ENCODE measurements at places on chromosomes 4 and X. TPM values are rescaled to one million over a fixed set of nuclear protein-coding genes. Genes with fewer than 3 reads are reported as not detected.

- no peak for DNase-seq
Measured at GRCh38 chr4:33072298-33073089, 2352.3 kb downstream of the PCDH7 start.

GRCh38 chr4:94978904-94979303, 221.1 kb downstream of the BMPR1B start:
- no peak for DNase-seq

- no peak for DNase-seq
Measured at GRCh38 chr4:42655921-42656678, 805 bp downstream of the ATP8A1 start.

The THAP6 gene
- 17.9 TPM for total RNA-seq

- DNase-seq, result no peak
Measured at GRCh38 chr4:188714501-188714900, 575.3 kb downstream of the TRIML1 start.

DNA sequence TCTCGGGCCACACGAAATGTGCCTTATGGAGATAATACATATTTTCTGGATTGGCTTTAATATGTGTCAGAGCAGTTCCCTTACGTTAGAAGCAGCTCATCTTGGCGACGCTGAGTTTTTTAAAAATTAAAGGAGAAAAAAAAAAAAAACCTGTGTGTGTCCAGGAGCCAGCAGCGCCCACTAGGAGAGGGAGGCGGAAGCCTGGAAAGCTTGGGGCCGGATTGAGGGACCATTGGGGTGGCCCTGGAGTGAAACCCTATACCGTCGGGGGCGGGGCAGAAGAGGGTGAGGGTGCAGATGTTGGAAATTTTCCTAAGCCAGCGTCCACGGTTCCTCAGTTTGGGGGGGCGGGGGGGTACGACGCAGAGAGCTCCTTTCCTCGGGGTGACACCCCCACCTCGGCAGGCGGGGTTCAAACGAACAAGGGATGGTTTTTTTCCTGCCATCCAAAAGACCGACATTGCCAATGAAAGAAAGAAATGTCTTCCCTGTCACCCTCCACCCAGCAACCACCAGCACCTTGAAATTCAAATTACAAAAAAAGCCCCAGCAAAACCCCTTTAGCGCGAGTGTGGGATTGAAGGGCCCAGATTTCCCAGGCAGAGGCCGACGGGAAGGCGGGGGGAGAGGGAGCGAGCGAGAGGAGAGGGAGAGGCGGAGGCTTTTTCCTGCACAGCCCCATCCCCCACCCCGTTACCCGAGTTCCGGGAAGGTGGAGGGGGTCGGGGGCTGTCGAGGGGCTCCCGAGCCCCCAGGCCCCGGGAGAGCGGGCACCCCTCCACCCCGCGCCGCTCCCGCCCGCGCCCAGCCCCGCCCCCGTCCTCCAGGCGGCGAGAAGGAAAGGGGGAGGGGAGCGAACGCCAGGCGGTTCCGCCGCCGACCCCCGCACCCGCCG, 859 bp downstream of the SMARCA1 start:
- DNase-seq, result no peak

- no peak for DNase-seq
Measured at GRCh38 chr4:21884615-21885014, 64.0 kb downstream of the KCNIP4 start.

DNA sequence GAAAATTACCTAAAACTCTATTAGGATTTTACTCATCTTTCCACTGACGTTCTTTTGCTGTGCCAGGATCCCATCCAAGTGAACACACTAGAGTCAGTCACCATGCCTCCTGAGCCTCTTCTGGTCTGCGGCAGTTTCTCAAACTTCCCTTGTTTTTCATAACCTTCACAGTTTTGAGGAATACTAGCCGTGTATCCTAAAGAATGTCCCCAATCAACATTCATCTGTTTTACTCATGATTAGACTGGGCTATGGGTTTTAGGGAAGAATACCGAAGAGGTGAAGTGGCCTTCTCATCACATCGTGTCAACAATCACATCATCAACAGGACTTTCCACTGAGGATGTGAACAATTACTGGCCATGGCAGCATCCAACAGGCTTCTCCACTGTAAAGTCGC, 4.8 kb downstream of the LRP2BP start:
- DNase-seq, result no peak

The ARHGAP36 gene
- not detected for total RNA-seq

- DNase-seq, result no peak
Measured at GRCh38 chrX:74431797-74432196, 10.5 kb downstream of the SLC16A2 start.

The OTC gene
- total RNA-seq, result not detected

The MAGEA3 gene
- total RNA-seq, result not detected

The PDE5A gene
- total RNA-seq, result 1.9 TPM

GRCh38 chr4:182770996-182771514, 146.1 kb downstream of the DCTD start:
- no peak for DNase-seq

GRCh38 chr4:98686847-98687246, 28.4 kb upstream of the TSPAN5 start:
- DNase-seq, result no peak

DNA sequence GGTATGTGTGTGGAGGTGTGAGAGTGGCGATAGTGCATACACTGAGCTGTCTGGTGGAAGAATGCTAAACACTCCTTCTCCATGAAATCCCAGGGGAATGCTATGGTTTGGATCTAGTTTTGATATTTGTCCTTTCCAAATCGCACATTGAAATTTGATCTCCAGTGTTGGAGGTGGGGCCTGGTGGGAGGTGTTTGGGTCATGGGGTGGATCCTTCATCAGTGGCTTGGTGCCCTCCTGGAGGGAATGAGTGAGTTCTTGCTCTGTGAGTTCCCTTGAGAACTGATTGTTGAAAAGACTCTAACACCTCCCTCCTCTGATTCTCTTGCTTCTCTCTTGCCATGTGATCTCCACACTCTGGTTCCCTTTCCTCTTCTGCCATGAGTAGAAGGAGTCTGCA, 114.1 kb upstream of the HHIP start:
- DNase-seq, result no peak

DNA sequence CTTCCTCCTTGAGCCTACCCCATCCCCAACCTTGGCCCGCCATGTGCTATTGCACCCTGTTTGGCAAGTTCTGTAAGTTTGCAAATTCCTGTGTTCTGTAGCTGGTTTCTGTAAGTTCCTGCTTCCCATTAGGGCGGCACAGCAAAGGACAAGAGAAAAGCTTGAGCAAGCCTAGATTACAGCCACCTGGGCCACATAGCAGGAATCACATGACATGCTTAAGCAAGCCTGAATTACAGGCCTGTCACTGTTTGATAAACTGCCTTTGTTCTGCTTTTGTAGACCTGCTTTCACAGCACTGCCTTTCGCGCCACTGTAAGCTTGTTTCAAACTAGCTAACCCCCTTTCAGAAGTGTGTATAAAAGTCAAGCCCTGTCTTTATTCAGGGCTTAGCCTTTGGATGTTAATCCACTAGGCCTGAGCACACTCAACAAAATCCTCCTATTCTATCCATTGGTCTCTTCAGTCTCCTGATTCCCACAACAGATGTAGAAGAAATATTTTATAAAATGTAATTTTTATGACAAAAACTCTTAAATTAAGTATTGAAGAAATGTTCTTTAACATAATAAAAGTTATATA, 906.8 kb upstream of the NDST4 start:
- no peak for DNase-seq

- DNase-seq, result no peak
Measured at GRCh38 chrX:17725181-17725580, 12.1 kb upstream of the SCML1 start.

DNA sequence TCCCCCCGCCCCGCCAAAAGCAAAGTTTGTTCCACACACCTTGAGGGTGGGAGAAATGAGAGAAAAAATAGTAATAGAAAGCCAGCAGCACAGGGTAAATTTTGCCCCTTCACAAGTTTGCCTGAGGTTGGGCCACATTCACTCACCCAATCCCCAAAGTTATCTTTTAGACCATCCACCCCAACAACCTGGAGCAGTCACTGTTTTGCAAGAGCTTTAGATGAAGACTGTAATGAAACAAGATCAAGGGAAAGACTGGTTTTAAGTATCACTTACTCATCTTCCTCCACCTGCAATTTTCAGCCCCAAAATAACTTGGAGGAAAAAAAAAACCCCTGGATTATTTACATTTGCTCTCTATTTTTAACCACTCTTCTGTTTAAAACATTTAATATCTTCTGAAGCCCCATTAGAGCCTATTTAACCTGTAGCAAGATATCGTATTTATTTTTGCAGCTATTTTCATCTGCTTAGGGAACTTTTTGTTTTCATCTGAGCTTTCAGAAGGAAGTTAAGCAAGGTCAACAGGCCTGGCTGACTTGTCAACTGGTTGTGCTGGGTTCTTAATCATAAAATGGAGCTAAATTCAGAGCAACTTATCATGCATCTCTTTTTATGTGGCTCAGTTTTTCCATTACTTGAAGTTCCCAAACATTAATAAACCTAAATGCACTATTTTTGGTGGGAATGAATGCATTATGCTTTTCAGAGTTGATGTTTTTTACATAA, 24.6 kb upstream of the TBL1X start:
- DNase-seq, result no peak

The JCHAIN gene
- 29.0 TPM for total RNA-seq

Measured in esophagus squamous epithelium (tissue), 5 donors.